ENCODE measurements at places on chromosomes 2 and 18. TPM values are rescaled to one million over a fixed set of nuclear protein-coding genes. Genes with fewer than 3 reads are reported as not detected.

DNA sequence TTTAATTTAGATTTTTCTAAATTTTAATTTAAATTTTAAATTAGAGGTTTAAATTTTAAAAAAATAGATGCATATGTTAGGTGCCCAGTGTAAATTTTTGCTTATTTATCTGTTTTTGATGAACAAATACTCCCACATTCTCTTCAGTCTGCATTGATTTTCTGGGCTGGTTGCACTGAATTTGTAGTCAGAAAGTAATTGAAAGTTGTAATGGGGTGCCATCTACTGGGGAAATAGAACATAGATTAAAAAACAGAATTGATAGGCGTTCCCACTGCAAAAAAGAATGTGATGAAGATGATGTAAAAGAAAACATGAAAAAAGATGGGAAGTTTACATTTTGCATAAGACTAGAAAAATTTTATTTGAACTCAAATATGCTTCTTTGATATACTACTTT is 51.7 kb upstream of the CCDC85A start:
- no peak for DNase-seq

GRCh38 chr2:33900610-33901009 is 301.5 kb upstream of the FAM98A start:
- DNase-seq: no peak

DNA sequence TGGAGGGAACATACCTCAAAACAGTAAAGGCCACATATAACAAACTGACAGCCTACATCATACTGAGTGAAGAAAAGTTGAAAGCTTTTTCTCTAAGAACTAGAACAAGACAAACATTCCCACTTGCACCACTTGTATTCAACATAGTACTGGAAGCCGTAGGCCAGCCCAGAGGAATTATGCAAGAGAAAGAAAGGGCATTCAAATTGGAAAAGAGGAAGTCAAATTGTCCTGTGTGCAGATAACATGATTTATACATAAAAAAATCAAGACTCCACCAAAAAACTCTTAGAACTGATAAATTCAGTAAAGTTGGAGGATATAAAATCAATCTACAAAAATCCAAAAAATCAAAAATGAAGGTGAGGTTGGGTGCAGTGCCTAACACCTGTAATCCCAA is 8.0 kb upstream of the KDM3A start:
- DNase-seq: no peak

- DNase-seq: no peak
Observed at GRCh38 chr2:155368934-155369333, 670.4 kb downstream of the KCNJ3 start.

DNA sequence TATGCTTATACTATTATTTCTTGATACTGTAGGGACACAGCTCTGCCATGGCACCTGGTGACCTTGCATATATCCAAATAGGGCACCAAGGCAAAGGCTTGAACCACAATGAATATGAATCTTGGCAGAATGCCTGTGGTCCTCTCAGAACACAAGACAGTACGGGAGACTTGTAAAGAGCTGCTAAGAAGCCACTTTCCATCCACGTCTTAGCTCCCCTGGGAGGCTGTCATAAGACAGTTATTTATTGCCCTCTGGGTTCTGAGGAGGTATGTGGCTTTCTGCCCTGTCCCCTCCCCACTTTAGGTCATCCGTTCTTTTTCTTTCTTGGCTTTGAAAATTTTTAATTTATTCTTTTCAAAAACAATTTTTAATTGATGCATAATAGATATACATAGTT is 29.8 kb upstream of the MRPL33 start:
- no peak for DNase-seq

- DNase-seq: no peak
Observed at GRCh38 chr2:5690286-5690685, 1.9 kb upstream of the SOX11 start.

DNA sequence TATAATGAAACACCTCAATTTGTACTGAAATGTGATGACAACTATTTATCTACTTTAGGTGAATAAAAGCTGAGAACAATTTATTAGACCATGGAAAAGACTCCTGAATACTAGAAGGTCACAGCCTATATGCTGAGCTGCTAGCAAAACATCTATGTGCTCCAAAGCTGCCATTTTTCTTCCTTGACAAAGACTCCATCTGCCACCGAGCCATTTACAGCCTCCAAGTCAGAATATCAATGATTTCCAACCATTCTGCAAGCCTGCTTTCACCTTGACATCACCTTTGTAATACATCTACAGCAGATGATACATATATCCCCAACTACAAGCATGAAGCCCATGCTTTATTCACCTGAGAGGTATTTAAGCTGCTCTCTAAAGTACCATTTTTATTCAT is 84.9 kb downstream of the BAZ2B start:
- no peak for DNase-seq

GRCh38 chr2:176768185-176768584 is 444.4 kb upstream of the HNRNPA3 start:
- DNase-seq: no peak

DNA sequence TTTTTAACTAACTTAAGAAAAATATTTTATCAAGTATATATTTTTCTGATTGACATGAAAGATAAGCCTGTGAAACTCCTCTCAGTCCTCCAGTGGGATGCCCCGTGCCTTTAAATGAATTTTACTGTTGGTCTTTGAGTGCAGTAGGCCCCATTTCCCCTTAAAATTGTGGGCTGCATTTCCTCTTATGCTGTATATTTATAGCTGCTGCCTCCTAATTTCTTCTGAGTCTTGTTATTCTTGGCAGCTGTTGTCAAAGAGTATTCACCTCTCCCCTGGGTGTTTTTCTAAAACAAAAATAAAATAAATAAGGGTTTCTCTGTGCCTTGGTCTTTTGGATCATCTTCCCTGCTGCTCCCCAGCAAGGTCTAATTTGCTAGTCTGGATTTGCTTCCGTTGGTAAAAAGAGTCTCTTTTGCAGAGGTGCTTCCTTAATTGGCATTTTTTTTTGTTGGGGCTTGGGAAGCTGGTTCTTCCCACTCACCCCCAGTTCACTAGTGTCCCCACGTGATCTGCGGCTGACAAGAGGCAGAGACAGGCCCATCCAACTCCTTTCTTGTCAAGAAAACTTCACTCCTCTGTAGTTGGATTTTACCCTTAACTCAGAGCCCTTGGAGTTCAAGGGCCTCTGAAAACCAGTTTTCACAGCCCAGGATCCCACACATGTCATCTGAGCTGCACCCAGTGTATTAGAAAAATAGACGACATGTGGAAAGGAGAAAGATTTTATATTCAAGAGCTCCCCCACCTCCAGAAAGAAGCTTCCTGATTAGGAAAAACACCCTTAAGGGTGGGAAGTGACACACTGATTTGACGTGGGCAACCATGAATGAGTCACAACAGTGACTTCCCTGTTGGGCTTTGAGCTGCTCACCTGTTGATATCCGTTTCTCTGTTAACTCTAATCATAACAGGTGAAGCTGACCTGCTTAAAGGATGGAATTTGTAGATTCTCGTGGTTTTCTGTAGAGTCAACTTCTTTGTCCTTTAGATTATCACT is 431.5 kb downstream of the DCDC2C start:
- no peak for DNase-seq

DNA sequence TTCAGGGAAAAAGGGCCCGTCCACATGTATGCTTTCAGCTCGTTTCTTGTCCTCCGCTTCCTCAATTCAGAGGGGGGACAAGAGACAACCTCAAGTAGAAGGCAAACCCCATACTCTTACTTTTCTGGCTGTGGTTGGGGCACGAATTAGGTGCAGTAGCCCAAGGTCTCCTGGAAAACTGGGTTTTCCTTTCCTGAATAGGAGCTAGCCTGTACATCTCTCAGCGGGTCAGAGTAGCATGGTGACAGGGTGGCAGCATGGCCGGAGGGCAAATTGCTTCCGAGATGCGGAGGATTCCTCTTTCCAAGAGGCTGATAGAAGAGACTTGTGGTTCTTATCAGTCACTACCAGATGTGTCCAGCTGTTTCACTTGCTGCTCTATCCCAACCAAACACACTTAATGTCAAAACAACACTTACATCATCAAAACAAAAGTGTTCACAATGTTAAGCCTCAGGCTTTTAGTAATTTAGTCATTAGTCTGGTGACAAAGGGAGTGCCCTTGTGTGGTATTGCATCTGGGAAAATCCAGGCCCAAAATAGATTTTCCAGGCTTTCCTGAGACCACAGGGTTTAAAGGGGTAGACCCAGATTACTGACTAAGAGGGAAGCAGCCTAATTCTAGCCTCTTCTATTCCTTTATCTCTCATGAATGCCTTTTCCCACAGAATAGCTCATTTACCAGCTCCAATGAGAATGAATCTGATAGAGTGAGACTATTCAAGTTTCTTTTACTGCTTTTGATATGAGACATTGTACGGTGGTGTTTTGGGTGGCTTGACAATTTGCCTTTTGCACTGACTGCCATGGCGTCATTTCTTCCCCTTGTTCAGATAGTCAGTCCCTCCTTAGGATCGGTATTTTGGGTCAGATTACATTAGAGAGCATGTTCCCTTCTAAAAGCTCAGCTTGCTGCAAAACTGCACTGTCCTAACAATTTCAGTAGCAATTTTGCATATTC is 162.0 kb downstream of the LTBP1 start:
- DNase-seq: no peak

DNA sequence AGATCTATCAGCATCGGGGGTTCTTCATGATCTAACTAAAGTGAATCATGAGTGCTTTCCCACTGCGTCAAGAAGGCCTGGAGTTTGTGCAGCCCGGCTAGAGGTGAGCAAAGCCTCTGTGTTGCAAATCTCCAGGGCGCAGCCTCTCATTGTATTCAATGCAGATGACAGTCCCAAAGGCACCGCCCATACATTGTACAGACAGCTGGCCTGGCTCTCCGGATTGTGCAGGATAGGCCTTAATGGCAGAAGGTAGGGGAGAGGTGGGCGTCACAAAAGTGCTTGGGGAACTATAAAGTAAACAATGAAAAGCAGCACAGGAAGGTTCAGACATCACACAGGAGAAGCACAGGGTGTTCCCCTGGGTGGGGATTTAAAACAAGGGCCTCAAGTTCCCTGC is 907 bp upstream of the GYPC start:
- no peak for DNase-seq

GRCh38 chr2:68762665-68763064 is 28.1 kb downstream of the ARHGAP25 start:
- DNase-seq: no peak

- no peak for DNase-seq
Observed at GRCh38 chr2:142175813-142176338, 45.1 kb upstream of the LRP1B start.

- no peak for DNase-seq
Observed at GRCh38 chr2:107340955-107341354, 455.0 kb upstream of the ST6GAL2 start.

GRCh38 chr18:77160515-77160914 is 27.9 kb upstream of the MBP start:
- DNase-seq: no peak

DNA sequence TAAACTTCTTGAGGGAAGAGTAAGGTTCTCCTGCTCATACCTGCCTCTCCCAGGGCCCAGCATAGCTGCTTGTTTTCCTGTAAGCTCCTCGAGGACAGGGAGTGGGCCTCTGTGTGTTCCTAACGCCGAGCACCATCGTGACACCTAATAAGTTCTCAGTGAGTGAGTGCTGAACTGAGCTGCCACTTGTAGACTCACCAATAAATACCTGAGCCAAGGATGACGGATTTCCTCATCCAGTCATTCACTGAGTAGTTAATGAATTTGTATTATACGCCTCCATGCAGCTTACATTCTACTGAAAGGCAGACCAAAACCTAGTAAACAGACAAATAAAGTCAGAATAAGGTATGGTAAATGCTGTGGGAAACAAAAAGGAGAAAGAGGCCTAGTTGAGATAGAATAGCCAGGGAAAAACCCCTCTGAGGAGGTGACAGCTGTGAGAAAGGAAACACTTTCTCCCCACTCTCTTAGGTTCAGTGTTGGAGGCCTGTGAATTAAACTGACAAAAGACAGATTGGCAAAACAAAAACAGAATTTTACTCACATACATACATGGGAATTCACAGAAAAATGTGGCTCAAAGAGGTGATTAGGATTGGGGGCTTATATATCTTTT is 138.6 kb downstream of the B3GNT2 start:
- DNase-seq: no peak

- no peak for DNase-seq
Observed at GRCh38 chr2:42328148-42328833, 32.7 kb downstream of the COX7A2L start.

GRCh38 chr2:43417300-43417699 is 178.5 kb downstream of the THADA start:
- DNase-seq: no peak

- no peak for DNase-seq
Observed at GRCh38 chr18:48885266-48885923, 65.4 kb downstream of the SMAD7 start.

GRCh38 chr2:25115902-25116301 is 52.5 kb downstream of the POMC start:
- no peak for DNase-seq

DNA sequence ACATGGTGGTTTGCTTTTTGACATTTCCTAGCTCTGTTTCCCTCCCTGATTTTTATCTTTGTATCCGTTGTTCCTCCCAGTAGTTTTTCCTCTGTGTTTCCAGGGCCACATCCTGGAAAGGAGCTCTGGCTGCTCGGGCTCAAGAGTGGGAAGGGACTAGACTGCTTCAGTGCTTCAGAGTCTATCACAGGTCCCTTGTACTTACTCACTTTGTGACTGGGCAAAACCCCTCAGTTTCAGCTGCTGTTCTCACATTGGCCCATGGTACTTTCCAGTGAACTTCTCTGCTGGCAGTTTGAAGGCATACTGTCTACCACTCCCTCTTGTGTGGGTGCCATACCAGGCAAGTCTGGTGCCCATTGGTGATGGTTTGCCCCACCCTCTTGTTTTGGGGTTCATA is 7.5 kb upstream of the STAMBP start:
- no peak for DNase-seq

DNA sequence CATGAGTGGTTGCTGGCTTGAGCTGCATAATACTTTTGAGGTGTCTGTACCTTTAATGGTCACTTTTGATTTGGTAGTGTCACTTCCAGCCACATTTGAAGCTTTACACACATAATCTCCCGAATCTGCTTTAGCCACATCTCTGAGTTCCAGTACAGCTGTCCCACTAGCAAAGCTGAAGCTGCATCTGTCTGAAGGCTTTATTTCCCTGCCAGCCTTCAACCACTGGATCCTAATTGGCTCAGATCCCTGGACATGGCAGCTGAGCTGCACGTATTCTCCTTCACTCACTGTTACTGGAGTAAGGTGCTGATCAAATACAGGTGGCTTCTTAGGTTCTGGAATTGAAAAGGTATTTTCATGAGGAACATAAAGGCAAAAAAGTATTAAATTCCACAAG is 99.7 kb downstream of the TTN start:
- no peak for DNase-seq

Gene SP140L
- total RNA-seq: 11.1 TPM

Gene CRYBA2
- not detected for total RNA-seq

Gene TXNDC2
- total RNA-seq: not detected

Gene GREB1L
- total RNA-seq: 3.1 TPM

Gene SERPINB12
- not detected for total RNA-seq

Gene CYP27A1
- total RNA-seq: 209 TPM

Gene ZNF142
- 7.1 TPM for total RNA-seq

Gene ADRA2B
- 2.2 TPM for total RNA-seq

Gene NOL4
- total RNA-seq: 0.86 TPM

Gene PLGLB1
- 103 TPM for total RNA-seq

Gene SLC5A7
- total RNA-seq: not detected

Gene EMILIN1
- total RNA-seq: 20.7 TPM

Gene SERPINB3
- total RNA-seq: not detected

Measured in right lobe of liver (tissue), 6 donors.